Keratinocyte (primary cell): ENCODE measurements at places on chromosomes 5 and 9. TPM values are rescaled to one million over a fixed set of nuclear protein-coding genes. Genes with fewer than 3 reads are reported as not detected.

The FOXE1 gene
- polyA plus RNA-seq, result 0.97 to 1.9 TPM (median 1.1 TPM) in 3 replicates

The PTPRD gene
- polyA plus RNA-seq, result 0.10 to 0.81 TPM (median 0.14 TPM) in 3 replicates

The PCDHGB6 gene
- 0.19 to 0.30 TPM (median 0.23 TPM) in 3 replicates for polyA plus RNA-seq

The MAP1B gene
- polyA plus RNA-seq, result 3.3 to 5.5 TPM (median 3.6 TPM) in 3 replicates

The ARL14EPL gene
- polyA plus RNA-seq, result not detected in 3 replicates
